ENCODE measurements at places on chromosomes 1 and 21.

GRCh38 chr1:70992521-70992920 lies 55.1 kb downstream of the PTGER3 start:
- DNase-seq = no peak

- no peak for DNase-seq
Measured at GRCh38 chr1:236741753-236742152, 53.3 kb upstream of the MTR start.

- DNase-seq = no peak
Measured at GRCh38 chr21:43835861-43836260, 29.2 kb upstream of the AGPAT3 start.

DNA sequence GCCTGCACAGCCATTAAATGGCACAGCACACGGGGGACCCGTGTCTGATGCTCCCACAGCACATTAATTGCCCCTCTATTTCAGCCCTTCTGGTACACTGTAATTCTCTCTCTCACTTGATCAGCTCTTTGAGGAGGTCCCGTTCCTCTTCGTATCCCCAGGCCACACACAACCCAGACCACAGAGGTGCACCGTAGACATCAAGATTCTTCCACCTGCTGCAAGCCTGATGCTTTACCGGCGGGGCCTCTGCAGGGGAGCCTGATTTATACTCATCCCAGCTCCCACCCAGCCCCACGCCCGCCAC lies 759 bp downstream of the SMYD3 start:
- DNase-seq = no peak

GRCh38 chr21:42223826-42224575 lies 5.1 kb downstream of the ABCG1 start:
- DNase-seq = no peak

GRCh38 chr21:38067086-38067739 lies 151.0 kb upstream of the KCNJ6 start:
- DNase-seq = no peak

DNA sequence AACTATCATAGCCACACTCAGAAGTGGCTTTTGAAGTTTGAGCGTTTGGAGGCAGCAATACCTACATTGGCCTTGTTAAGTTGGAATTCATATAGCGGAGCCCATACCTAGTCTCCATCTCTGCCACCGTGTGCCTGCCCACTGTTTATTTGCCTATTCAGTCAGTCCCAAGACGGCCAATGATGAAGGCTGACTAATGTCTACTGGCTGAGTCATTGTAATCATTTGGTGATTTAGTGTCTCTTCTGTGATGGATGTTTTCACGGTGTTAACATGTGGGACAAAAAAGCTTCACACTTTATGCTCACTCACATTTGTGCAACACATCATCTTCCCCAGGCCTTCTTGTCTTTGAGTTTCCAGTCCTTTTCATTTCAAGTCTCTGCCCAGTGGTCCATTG lies 92.6 kb upstream of the PBX1 start:
- DNase-seq = no peak

GRCh38 chr1:101757985-101758384 lies 238.7 kb downstream of the OLFM3 start:
- no peak for DNase-seq

DNA sequence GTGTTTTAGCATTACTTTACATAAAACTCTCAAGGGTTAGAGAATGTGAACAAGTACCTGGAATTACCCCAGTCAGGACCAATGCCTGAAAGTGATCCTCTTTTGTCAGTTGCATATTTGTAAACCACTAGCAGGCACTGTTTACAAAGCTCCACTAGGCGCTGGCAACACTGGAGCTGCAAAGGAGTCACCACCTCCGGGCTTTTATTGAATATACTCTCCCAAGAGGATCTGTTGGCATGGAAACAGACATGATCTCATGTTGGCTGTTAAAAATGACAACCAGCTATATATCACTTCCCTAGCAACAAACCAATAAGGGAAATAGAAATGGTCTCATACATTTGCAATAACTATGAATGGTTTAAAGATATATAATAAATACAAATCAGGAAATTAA lies 116.0 kb downstream of the TTLL7 start:
- DNase-seq = no peak

DNA sequence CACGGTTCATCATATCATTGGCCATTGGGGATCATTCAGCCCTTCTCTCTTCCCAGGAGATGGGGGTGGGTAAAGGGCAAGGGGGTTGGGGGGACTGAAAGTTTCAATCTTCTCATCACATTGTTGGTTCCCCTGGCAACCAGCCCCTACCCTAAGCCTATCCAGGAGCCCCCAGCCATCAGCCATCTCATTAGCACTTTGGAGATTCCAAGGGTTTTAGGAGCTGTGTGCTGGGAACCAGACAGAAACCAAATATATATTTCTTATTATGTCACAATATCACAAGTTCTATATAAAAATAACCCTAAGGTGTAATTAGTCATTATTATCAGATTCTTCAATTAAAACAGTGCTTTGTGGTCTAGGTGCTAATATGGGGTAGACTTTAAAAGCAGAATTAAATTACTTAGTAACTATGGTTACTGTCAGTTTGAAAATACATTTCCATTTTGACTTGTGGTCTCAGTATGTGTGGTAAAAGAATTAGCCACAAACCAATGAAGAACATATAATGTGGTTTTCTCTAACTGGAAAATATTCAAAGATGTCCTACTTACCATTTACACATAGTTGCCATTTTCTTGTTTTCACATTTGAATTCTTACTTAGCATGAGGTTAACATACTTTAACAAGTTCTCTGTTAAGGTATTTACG lies 28.1 kb downstream of the IL23R start:
- DNase-seq = no peak

GRCh38 chr1:8147956-8148355 lies 121.8 kb upstream of the ERRFI1 start:
- no peak for DNase-seq

DNA sequence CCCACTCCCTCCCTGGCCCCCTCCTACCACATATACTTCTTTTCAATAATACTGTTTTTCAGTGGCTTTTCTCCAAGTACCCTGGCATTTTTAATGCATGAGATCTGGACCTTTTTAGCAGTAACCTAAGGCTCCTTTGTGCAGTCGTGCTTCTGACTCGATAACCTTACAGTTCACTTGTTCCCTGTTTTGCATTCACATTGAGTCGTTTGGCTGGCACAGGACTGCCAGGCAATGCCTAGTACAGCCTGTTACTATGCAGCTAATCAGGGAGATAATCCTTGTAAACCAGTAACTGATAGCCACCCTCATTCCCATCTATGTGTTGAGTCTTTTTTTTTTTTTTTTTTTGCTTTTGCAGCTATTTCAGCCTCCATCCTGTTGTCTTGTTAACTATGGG lies 3.7 kb downstream of the ATP1B1 start:
- no peak for DNase-seq

DNA sequence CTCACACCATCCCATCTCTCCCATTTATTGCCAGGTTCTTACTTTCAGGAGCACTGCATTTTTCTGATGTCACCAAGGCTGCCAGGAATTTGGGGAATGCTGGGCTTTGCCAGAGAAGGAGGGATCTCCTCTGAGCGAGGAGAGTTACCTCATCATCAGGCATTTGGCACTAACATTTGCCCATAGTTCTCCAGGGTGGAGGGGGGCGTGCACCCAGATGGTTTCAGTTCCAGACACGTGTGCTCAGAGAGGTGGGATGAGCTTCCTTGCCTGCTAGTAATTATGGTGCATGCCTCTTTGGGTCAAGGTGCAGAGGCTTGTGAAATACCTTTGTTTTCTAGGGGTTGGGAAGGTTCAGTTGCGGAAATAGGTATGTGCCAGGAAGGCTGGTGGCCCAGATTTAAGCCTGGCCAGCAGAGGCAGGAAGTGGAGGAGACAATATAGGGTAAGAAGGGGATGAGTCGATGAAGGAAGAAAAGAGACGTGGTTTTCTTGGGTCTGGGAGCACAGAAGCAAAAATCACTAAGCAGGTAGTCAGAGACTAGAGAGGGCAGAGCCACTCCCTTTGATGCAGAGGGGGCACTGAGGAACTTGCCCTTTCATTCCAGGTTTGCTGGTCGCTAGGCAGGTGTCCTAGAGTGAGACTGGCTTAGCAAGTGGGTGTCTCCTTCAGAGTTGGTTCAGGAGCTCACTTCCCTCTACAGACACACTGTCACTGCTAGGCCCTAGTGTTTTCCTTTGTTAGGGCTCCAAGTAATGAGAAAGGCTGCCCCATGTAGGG lies 7.2 kb downstream of the TUFT1 start:
- DNase-seq = no peak

DNA sequence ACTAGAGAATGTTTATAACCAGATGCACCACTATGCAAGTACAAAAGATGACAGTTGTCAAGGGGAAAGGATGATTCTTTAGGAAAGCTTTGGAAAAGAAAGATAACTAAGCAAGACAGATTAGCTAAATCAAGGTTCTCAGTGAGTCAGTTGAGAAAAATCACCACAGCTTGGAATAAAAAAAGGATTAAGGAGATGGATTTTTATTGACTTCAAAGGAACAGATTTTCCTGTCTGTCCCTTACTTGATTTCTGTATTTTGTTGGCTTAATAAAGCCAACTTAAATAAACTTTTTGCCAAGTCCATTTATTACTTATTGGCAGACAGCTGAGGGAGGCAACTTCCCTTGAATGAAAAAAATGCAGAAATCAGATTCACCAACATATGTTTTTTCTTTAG lies 93.9 kb downstream of the NR5A2 start:
- no peak for DNase-seq

DNA sequence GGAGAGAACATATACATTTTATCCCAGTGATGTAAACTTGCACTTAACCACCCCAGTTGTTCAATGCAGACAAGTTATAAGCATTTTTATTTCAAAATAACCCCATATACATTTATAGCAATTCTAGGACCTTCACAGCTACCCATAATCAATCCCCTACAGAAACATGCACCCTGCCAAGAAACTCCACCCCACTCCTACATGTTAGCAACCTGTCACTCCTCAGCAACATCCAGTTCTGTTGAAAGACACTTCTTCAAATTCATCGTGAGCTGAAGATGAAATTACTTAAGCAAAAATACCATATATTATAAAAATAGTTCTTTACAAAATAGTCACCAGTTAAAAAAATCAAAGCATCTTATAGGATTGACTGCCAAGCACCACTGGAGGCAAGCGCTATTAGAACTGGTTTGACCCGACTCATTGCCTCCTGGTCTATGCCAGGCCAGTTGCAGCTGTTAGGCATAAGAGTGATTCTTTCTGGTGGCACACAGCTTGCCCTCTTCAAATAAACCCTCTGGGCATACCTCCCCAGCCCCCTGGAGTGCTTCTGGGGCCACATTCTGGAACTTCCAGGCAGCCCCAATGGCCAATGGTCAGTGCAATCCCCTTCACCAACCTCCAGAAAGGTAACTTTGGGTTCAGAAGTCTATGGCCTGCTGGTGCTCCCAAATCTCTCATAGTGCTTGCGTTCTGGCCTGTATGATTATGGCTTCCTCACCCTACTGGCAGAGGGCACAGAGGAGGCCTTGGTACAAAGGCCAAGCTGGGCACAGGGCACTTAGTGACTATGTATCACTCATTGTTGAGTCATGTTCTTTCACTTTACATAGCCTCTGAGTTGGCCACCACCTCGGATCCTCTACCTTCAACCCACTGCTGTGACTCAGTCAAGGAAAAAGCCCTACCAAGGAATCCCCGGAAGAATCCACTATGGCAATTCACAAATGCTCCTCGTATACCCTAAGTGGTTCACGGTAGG lies 72.2 kb upstream of the RALGPS2 start:
- no peak for DNase-seq

GRCh38 chr21:45507523-45507875 lies 34.7 kb downstream of the SLC19A1 start:
- no peak for DNase-seq

- no peak for DNase-seq
Measured at GRCh38 chr1:95852483-95853070, 618.6 kb downstream of the RWDD3 start.

- DNase-seq = peak; percentile 56
Measured at GRCh38 chr1:19439464-19440171, 45.7 kb downstream of the CAPZB start.

DNA sequence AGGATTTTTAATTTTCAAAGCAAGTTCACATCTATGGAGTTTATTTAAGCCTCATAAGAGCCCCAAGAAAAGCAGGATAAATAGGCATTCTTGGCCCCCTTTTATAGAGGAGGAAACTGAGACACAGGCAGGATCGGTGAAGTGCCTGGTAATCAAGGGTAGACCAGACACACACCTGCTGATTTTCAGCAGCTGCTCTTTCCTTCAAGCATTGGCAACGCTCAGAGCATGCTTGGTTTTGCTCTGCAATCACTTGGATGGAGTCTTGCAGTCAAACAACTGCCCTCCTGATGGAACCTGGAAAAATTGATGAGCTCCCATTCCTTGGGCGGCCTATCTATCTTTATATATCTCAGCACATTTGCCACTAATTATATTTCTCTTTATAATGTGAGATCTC lies 478.9 kb upstream of the CAMK1G start:
- no peak for DNase-seq

DNA sequence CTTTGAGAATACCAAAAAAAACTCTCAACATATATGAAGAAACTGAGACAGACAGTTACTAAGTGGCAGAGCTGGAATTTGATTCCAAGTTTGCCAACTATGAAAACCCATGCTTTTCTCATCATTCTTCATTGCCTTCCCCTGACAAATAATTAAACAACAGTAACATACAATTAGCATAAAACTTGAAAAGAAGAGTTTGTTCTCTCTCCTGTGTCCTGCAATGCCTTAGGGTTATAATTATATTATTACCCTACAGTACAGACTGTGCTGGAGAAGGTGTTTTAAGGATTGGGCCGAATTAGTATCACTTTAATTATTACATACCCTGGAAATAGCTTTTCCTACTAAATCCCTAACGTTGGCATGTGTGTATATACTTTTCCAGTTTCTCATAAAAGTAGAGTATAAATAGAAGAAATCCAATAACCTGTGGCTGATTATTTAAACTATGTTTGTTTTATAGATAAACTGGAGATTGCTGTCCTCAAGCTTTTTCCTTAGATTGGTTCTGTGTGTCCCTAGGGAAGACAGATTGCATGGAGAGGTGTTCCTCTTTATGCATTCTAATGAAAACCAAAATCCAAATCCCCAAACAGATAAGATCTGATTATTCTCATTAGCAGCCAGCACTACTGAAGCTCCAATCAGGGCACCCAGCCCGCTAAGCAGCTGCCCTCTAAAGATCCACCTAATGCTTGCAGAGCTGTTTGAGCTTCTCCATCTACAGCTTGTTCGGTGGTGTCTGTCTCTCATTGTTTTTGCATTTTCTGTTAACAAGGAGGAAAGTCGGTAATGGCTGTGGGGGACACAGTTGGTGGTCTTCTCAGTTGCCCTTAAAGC lies 156.3 kb downstream of the TM2D1 start:
- no peak for DNase-seq
